ENCODE measurements at places on chromosomes 7 and 10.
A peak's percentile ranks its signal among the peaks of the same experiment; 100 is the strongest.

GRCh38 chr10:76984559-76985443 is 652.8 kb downstream of the KCNMA1 start:
- DNase-seq, result peak; percentile 55

DNA sequence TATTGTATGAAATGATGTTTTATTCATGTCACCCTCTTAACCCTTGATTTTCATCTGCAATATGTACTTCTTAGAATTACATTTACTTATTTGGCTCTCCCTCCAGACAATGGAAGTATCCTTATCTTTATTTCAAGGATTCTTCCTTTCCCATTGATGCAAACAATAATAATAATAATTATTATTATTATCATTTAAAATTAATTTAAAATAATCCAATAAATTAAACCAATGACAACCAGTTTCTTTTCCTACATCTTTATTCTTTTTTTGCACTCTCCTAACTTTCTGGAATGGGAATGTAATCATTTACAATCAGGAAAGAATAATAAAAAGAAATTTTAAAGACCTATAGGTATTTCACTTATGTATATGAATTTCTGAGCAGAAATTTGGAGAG is 504.4 kb downstream of the INHBA start:
- DNase-seq, result no peak

DNA sequence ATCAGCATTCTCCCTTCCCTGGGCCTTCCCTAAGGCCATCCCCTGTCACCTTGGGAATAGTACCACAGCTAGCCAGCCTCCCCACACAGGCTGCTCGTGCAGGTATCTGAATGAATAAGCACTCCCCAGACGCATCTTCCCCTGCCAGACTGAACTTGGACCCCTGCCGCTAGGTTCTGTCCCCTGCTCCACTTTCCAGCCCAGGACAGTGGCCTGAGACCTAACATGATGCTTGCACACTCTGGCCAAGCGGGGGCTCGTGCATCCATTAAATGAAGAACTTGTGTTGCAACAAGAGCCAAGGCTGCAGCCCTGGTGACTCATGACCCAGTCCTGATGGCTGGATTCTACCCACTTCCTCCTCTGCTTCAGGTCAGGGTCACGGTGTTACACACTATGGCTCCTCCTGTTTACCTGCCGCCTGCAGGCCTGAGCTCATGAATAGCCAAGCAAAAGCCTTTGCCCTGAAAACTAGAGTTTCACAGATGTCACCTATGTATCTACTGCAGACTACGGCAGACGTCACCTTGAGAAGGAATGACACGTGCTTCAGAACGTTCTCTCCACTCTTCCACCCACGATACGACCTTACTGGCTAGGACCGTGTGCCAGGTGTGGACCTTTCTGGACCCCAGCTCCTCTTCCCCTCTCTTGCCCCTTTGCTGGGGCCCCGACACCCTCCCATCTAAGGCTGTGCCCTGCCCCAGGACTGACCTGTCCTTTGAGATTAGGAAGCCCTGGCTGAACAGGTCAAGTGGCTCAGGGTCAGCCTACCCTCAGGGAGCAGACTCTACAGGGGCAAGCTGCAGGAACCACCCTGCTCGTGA is 6.5 kb downstream of the ASB13 start:
- no peak for DNase-seq

GRCh38 chr7:135845415-135846075 is 96.9 kb upstream of the FAM180A start:
- no peak for DNase-seq

- DNase-seq, result no peak
These were observed 244.5 kb upstream of the PTER start for GRCh38 chr10:16192337-16192736.

- peak; percentile 25 for DNase-seq
These were observed at the start of gene NT5C3A for GRCh38 chr7:33062023-33062781. Gene NT5C3A (minus strand): TSS chr7:33062776. CDS start chr7:33062705, 71 bp downstream.

DNA sequence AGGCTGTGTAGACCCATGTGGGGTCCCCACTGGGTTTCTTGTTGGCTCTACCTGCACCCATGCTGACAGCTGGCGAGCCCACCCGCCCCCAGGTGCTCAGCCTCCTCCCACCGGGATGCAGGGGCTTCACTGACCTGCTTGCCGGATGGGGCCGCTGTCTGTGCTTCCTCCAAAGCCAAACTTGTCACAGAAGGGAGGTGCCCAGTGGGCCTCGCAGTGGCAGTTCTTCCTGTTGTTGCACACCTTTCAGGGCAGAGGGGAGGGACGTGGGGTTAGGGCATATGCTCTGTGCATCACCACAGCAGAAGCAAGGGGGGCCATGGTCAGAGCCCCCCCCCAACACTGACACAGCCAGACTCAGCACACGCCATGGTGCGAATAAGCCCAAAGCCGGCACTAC is 146.5 kb downstream of the FANK1 start:
- no peak for DNase-seq

DNA sequence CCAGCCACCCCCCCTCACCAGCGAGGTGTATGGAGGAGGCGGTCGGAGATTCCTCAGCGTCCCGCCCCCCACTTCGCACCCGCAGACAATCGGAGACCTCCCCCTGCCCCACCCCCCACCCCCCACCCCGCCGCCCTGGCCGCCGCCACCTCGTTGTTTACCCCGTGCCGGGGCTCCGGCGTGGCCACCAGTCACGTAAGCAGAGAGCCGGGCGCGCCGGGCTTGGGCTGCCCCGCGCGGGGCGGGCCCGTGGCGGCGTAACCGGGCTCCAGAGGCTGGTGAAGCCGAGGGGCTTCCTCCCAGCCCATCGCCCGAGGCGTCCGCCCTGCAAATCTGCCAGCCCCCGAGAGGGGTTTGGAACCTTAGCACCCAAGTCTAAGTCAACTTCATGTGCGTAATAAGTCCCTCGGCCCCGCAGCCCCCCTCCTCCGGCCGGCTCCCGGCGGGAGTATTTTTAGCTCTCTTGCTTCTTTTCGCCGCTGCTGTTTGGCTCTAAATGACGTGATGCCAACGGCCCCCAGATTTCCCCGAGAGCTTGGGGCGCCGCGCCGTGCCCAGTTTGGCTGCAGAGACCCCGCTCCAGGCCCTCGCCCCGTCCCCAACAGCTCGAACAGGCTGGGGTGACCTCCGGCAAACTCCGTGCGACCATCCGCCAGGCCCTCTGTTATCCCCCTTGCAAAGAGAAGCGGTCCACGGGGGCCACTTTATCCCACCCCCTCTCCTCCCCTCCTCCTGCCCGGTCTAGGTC is 2.7 kb downstream of the MXI1 start:
- no peak for DNase-seq

DNA sequence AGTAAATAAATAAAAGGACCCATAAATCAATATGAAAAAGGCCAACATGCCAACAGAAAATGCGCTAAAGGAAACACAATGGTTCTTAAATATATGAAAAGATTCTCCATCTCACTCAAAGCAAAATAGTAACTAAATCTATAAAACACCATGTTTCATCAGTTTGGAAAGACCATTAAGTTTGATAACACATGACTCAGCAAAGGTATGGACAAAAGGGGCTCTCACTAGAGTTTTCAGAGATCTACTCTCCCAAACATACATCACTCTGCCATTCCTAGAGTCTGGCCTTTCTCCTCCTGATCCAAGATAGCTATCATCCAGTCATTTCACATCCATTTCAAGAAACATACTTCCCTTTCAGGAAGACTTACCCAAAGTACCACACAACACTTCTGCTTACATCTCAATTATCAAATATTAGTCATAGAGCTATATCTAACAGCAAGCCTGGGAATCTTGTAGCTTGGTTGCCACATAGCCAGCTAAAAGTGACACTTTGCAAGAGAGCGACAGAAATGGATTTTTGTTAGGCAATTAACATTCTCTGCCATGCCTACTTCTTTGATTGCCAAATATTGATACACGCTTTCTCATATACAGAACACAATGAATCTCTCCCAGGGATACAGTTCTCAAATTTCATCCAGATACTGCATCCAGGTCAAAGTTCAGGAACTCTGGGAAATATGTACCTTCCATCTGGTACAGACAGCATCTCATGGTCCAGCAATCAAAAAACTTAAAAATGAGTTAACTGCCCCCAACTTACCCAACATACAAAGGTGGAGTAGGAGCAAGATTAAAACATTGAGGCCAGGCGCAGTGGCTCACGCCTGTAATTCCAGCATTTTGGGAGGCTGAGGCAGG is 28.8 kb downstream of the TOMM7 start:
- DNase-seq, result no peak

DNA sequence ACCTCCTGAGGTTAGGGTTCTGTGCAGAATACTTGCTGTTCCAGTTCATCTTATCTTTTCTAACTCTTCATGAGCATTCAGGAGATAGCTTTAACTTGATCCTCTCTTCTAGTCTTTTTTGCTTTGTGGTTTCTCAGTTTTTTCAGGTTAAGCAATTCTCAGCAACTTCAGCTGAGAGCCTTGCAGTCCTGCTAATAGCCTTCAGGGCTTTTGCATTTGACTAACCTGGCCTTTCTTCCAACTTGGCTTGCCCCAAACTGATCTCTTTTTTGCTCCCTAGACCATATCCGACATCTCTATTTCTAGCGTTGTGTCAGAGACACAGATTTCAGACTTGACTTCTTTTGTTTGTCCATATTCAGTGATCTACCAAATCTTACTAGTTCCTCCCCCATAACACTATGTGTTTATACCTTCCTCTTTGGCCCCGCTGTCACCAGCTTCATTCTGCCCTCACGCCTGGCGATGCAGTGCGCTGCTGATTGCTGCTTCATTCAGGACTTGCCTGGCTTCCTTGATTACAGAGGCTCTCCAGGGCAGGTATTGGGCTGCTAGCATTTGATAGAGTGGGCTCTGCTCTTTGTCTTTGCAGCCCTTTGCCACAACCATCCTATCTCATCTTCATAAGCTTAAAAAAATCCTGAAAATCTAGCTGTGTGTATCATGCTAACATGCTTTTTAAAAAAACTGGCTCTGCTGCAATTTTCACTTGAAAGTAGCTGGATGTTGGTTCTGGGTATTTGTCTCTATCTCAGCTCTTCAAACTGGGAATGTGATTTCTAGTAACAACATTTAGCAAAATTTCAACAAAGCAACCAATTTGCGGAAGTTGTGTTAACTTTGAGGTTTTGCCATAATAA is 9.6 kb downstream of the CUL1 start:
- DNase-seq, result no peak

GRCh38 chr7:148222721-148223120 is 367.8 kb upstream of the C7orf33 start:
- no peak for DNase-seq

DNA sequence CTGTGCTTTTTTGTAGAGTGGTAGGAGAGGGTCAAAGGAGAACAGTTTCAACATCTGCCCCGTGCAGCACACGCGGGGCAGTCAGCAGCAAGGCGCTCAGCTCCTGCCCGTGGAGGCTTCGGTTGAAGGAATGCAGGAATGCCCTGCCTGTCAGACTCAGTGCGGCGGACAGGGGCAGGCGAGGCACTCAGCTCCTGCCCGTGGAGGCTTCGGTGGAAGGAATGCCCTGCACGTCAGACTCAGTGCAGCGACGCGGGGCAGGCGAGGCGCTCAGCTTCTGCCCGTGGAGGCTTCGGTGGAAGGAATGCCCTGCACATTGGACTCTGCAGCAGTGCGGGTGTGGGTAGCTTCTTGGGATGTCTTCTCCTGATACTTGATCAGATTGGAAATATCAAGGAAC is 37.0 kb downstream of the PPP2R2D start:
- DNase-seq, result no peak

DNA sequence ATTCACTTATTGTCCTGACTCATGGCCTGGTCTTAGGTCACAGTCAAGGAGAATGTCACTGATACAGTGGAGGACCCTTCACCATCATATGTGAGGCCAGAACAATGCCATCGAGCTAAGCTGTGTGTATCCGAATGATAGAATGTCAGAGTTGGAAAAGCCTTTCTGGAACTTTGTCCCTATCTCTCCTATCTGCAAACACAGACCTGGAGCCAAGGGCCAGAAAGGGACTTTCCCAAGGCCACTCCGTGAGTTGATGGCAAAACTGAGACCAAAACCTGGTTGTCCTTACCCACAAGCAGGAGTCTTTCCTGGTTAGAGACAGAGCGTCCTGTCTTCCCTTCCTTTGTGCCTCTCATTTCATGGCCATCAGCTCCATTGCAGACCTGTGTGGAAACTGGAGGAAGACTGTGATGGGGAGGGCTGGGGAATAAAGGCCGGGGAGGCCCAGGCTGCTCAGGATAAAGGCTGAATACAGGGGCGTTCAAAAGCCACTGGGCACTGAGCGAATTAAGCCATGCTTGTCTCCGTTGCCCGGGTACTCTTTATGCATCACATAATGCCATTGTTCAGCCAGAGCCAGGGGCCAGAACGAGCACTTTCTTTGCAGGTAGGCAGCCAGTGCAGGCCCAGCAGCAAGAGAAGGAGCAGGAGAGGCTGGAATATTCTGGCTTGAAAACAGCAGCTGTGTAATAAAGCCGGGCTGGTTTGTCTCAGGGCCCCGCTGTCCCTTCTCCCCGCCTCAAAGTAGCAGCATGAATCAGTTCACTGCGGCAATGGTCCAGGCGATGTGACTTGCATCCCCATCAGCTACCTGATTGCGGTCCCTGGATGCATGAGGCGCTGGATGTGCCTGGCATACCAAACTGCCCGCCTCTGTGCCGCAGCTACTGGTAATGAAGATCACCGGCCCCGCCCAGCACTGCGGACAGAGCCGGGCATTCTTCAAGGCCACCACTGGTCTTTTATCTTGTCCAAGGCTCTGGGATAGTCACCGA is 143.0 kb downstream of the RPS24 start:
- no peak for DNase-seq

- no peak for DNase-seq
These were observed 277.2 kb upstream of the TCERG1L start for GRCh38 chr10:131588704-131589220.

DNA sequence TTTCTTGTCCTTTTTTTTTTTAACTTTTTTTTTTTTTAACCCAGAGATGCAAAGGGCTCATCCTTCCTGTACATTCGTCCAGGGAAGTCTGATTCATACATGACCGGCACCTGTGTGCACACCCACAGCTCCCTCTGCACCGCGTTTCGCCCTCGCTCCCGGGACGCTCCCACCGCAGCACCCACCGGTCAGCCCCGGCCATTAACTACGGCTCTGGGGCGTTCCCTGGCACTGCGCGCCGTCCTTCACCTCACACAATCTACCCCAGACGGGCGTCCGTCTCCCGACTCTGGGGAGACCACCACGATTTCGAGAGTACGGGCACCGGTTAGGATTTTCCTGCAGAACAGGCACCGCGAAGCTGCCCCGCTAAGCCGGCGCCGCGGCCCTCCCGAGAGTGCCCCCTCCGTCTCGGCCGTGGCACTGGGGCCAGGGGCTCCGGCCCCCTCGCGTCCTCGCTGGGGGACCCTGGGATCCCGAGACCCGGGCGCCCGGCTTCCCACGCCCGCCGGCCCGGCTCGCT is 452 bp downstream of the ATE1 start:
- DNase-seq, result peak; percentile 40

GRCh38 chr10:60396766-60397165 is 7.1 kb upstream of the ANK3 start:
- no peak for DNase-seq
